Fibroblast of skin of right quadriceps (primary cell): ENCODE measurements at places on chromosomes 11 and 22.

- DNase-seq = no peak
Observed at GRCh38 chr11:95155385-95155784, 65.7 kb downstream of the ENDOD1 start.

GRCh38 chr11:100981196-100981824 is 148.3 kb downstream of the PGR start:
- no peak for DNase-seq

DNA sequence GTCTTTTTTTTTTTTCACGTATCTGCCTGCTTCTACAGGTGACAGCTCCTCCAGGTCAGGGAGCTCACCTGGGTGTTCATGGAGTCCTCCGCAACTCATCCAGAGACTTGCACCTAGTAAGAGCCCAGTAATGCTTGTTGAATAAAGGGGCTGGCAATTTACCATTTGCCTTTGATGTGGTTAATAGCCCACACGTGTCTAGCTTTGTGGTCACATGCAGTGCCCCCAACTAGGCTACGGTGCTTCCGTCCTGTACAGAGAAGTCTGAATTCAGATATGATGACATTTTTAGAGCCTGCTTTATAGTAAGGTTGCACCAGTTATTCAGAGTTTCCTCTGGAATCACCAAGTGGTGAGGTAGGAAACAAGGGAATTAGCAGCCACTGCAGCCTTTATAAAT is 199.4 kb upstream of the MTMR2 start:
- DNase-seq = no peak

- no peak for DNase-seq
Observed at GRCh38 chr11:50178737-50179136, 146.1 kb downstream of the OR4C45 start.

DNA sequence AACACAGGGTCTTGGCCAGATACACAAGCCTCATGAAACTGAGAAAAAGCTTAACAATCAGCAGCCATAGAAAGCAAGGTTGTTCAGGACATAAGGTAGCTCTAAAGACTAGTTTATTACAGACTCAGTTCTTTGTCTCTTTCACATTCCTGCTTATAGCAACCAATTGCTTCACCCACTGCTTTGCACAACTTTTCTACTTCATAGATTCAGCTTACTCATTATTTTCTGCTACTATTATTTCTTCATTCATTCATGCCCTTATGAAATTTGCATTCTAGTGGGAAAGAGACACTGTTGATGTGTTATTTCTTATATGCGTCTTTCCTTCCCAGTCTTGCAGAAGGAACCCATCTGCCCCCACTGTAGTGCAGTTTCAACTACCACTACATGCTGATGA is 4.7 kb downstream of the CCDC34 start:
- DNase-seq = peak; percentile 14

GRCh38 chr11:66454828-66455227 is 11.9 kb upstream of the PELI3 start:
- no peak for DNase-seq

GRCh38 chr22:29553351-29554224 is at the start of gene THOC5:
Gene THOC5 (minus strand): TSS chr22:29553757. CDS start chr22:29549147, 4,610 bp downstream.
- DNase-seq = peak; percentile 96

GRCh38 chr11:116828632-116829524 is 829 bp upstream of the APOC3 start:
- DNase-seq = no peak

DNA sequence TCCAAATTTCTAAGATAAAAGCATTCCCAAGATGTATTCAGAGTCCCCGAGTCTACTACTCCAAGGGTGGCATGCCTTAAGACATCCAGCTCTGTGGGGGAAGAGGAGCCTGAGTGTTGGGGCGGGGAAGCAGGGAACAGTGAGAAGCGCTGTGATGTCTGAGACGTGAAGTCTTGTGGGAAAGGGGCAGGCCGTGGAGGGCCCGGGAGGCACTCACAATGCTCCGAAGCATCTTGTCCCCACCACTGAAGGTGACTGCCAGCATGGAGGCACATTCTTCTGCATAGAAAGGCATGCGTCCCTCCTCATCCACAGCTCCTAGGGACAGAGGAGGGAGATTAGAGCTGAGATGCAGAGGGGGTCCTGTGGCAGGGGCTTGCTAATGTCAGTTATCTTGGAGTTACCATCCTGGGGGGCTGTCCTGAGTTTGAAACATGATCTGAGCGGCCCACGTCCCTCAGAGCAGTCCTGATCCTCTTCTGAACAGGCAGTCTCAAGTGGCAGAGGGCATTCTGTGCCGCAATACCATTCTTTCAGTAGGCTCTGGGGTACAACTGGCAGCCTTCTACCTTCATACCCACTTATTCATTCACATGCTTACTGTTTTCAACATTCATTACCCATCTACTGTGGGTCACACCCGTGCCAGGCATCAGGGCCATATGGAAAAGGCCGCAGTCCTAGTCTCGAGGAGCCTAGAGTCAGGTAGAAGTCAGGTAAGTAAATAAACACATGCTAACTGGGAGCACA is 8.7 kb downstream of the PCSK7 start:
- no peak for DNase-seq

DNA sequence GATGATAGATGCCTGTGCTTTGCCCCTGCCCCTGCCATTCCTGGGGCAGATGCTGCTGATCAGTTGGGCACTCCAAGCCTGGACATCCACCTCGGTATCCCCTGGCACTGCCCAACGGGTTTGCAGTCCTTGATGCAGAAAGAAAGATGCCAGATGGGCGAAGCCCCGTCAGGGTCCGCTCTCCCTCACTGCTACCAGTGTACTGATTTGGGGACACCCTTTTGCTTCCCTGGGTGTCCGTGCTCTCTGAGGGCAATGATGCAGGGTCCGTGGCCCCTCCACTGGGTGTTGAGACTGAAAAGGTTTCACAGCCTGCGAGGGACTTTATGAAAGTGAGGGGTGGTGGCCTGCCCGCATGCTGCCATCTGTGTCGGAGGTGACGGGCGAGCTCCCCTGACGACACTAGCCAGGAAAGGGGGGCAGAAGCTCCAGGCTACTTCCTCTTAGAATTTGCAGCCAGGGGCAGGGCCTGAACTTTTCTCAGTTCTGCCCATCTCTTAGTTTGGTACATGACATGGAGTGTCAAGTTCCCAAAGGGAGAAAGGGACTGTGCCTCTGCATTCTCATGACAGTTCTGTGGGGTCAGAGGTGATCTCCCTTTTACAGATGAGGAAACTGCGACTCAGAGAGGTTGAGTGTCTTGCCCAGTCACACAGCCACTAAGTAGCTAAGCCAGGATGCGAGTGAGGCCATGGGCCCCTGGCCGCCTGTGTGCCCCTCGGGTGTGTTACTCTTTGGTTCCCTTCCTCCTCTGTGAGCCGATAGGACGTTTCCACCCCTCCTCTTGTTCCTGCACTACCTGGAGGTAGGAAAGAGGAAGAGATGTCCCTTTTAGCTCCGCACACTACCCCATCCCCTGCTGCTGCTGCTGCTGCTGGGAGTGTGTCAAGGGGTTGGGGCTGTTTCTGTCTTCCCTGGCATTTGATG is 96.6 kb downstream of the BCR start:
- no peak for DNase-seq

DNA sequence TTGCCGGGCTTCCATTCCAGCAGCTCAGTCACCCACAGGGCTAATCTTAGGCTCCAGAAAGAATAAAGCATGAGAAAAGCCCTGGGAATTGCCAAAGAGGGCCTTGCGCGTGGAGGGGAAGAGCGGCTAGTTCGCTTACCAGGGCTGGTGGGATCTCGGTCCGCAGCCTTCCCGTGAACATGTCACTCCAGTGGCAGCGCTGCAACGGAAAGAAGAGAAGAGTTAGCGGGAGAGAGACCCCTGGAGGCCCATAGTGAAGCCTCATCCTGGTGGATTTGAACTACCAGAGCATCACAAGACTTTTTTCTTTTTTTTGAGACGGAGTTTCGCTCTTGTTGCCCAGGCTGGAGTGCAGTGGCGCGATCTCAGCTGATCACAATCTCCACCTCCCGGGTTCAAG is 18.0 kb downstream of the RANGAP1 start:
- DNase-seq = no peak

- no peak for DNase-seq
Observed at GRCh38 chr11:7089328-7090251, 792 bp downstream of the RBMXL2 start.

DNA sequence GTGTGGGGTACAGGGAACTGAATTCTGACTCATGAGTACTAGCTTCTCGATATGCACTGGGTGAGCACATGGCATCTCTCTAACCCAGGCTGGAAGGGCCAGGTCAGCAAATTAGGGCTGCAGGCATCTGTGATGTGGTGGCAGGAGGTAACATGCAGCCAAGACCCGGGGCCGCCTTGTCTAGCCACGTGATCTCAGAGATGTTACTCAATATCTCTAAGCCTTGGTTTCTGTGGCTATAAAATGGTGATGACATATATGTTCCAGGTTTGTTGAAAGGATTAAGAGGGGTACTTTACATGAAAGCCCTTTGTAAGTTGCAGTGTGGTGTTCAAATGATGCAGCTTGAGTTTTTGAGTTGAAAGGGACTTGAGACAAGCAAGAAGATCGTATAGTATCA is 3.2 kb downstream of the ST14 start:
- DNase-seq = peak; percentile 34

DNA sequence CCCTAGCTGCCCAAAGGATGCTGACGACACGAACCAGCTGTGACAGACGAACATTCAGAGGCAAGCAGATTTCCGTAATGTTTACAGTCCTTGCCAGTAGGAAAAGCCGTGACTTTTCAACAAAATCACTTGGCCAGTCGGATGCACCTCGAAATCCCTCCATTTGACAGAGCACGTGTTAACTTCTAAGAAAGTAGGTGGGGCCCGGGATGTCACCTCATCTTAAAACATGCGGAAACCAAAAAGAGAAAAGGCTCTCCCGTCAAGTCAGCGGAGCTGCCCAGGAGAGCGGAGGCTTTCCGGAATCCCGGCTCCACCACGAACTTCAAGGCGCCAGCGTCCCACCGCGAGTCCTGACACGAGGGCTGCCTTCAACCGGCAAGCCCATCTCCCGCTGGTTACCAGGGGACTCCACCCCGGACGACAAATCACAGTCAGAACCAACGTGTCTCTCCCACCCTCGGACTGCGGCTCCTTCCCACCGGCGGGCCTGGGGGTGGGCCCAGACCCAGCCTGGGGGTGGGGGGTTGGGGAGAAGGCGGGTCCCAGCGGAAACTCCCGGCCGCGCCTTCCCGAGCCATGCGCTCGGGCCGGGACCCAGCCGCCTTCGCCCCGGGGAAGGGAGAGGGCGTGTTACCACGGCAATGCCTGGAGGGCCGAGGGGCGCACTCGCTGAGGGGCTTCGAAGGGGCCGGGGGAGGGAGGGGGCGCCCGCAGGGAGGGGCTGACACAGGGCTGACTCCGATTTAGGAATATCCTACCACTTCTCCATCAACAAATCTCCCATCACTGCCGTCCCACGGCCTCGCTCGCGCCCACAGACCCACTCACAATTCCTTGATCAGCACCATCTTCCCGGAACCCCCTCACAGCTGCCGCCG is 475 bp downstream of the PITPNB start:
- DNase-seq = peak; percentile 53
